ENCODE measurements at places on chromosomes 2 and 18. TPM values are rescaled to one million over a fixed set of nuclear protein-coding genes. Genes with fewer than 3 reads are reported as not detected.

- H3K27ac ChIP-seq = no peak overlapping the region
- DNase-seq = no peak
- peak overlapping the region; percentile 90 for H3K4me3 ChIP-seq
- H3K4me1 ChIP-seq = peaks cover 9% of the 10 kb centered on the region
- H3K36me3 ChIP-seq = no peaks in the 10 kb centered on the region
- no peaks in the 10 kb centered on the region for H3K27me3 ChIP-seq
Observed at GRCh38 chr2:189442468-189442867, 1.2 kb downstream of the WDR75 start.

DNA sequence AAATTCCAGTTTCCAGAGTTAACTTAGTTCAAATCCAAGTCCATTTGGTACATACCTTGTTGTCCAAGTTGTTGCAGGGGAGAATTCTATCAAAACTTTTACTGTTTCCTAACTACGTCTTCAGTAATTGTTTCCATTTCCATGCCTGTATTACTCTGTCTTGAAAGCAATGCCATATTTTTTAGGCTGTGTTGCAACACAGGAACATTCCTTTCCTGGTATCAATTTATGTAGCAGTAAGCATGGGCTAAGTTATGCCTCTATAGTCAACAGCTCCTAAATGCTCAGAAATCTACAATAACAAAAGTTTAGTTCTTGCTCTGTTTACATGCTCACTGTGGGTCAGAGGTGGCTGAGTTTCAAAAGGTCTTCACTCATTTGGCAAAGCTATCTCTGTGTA lies 1943.8 kb upstream of the PIK3C3 start:
- H3K36me3 ChIP-seq = no peaks in the 10 kb centered on the region
- no peak for DNase-seq
- no peaks in the 10 kb centered on the region for H3K27me3 ChIP-seq
- H3K27ac ChIP-seq = no peak overlapping the region
- H3K4me1 ChIP-seq = no peaks in the 10 kb centered on the region

DNA sequence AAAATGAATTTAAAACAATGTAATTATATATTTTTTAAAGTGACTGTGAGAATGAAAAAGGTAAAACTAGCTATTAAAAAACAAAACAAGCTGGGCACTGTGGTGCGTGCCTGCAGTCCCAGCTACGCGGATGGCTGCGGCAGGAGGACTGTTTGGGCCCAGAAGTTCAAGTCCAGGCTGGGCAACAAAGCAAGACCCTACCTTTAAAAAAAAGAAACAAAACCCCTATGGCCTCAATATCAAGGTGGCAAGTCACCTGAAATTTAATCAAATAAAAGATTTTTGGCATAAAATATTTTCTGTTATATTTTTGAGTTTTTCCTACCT lies 46.9 kb upstream of the STRN start:
- no peaks in the 10 kb centered on the region for H3K4me1 ChIP-seq
- H3K36me3 ChIP-seq = no peaks in the 10 kb centered on the region
- no peak for DNase-seq
- no peak overlapping the region for H3K4me3 ChIP-seq
- H3K27ac ChIP-seq = no peak overlapping the region
- no peaks in the 10 kb centered on the region for H3K27me3 ChIP-seq

GRCh38 chr2:67797801-67798540 lies 264.8 kb downstream of the C1D start:
- H3K36me3 ChIP-seq = no peaks in the 10 kb centered on the region
- DNase-seq = no peak
- no peaks in the 10 kb centered on the region for H3K27me3 ChIP-seq

DNA sequence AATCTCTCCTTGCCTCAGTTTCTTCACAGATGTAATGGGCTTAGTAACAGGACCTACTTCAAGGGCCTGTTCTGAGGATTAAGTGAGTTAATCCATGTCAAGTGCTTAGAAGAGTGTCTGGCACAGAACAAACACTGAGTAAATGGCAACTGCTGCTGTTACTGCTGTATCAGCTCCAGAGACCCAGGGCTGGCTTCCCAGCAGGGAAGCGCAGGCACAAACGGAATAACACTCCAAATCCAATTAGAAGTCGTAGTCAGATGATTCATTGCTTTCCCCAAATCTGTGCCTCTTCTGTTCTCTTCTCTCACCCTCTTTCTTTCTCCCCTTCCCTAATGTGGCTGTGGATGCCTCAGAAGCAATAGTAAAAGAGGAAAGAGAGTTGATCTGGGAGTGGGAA lies 101.1 kb upstream of the FZD7 start:
- no peaks in the 10 kb centered on the region for H3K36me3 ChIP-seq
- DNase-seq = no peak
- peak overlapping the region; percentile 85 for H3K27ac ChIP-seq
- peaks cover 31% of the 10 kb centered on the region for H3K4me1 ChIP-seq
- no peak overlapping the region for H3K4me3 ChIP-seq

GRCh38 chr18:3798032-3798431 lies 348.1 kb downstream of the TGIF1 start:
- no peak for DNase-seq
- no peak overlapping the region for H3K27ac ChIP-seq
- H3K4me1 ChIP-seq = no peaks in the 10 kb centered on the region
- no peak overlapping the region for H3K4me3 ChIP-seq
- H3K27me3 ChIP-seq = no peaks in the 10 kb centered on the region

DNA sequence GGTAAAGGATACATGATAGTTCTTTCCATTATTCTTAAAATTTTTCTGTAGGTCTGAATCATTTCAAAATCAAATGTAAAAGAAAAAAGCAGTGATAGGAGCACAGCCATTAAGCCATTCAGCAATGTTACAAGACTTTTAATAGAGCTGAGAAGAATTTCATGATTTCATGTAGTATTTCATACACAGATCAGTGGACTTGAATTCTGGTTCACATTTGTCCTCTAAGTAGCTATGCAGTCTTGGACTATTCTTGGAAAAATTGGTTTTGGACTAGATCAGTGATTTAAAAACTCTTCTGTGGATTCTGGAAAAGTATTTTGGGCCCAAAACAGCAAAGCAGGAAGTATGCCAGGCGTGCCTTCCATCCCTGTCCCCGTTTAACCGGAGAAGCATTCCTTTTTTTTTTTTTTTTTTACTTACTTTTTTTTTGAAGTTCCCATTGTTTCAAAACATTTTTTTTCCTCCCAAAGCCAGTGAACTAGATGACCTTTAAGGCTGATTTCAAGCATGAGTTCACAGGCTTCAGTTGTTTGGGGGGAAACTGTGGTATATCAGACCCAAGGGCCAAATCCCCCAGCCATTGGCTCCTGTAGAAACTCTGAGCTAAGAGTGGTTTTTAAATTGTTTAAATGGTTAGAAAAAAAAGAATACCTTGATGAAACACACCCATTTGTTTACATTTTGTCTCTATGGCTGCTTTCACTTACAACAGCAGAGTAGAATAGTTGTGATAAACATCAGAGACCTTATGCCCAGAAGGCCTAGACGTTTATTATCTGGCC lies 17.5 kb upstream of the POLI start:
- no peak for DNase-seq
- no peaks in the 10 kb centered on the region for H3K27me3 ChIP-seq
- H3K36me3 ChIP-seq = no peaks in the 10 kb centered on the region
- no peak overlapping the region for H3K27ac ChIP-seq

GRCh38 chr18:42548493-42548892 lies 567.0 kb downstream of the RIT2 start:
- H3K4me3 ChIP-seq = no peak overlapping the region
- no peak overlapping the region for H3K27ac ChIP-seq
- DNase-seq = no peak
- H3K36me3 ChIP-seq = no peaks in the 10 kb centered on the region
- no peaks in the 10 kb centered on the region for H3K27me3 ChIP-seq

DNA sequence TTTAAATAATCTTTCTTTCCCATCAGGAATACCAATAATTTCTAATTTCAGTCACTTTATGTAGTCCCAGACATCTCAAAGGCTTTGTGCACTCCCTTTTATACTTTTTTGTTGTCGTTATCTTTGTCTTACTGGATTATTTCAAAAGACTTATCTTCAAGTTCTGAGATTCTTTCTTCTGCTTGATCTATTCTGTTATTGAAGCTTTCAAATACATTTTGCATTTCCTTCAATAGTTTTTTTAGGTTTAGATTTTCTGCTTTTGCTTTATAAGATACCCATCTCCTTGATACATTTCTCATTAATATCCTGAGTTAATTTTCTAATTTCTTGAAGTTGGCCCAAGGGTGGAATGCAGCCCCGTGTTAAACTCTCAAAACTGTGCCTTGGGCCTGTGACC lies 432.4 kb downstream of the RIT2 start:
- H3K27me3 ChIP-seq = no peaks in the 10 kb centered on the region
- H3K4me3 ChIP-seq = no peak overlapping the region
- H3K4me1 ChIP-seq = no peaks in the 10 kb centered on the region
- H3K36me3 ChIP-seq = no peaks in the 10 kb centered on the region
- DNase-seq = no peak
- no peak overlapping the region for H3K27ac ChIP-seq

DNA sequence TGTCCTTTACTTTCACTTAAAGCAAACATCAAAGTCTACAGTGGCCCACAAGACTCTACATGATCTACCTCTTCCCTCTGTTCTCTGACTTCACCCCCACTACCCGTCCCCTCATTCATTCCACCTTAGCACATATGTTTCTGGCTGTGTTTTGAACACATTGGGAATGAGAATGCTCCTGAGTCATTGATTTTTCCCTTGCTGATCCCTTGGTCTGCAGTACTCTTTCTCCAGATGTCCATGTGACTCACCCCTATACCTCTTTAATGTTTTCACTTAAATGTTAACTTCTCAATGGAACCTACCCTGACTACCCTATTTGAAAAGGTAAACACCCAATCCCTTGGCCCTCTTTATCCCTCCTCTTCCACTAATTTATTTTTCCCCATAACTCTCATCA lies 30.7 kb upstream of the FRZB start:
- no peak for DNase-seq
- H3K27me3 ChIP-seq = no peaks in the 10 kb centered on the region
- no peaks in the 10 kb centered on the region for H3K36me3 ChIP-seq
- H3K4me3 ChIP-seq = no peak overlapping the region

- H3K27me3 ChIP-seq = no peaks in the 10 kb centered on the region
- H3K36me3 ChIP-seq = no peaks in the 10 kb centered on the region
- no peak overlapping the region for H3K27ac ChIP-seq
- no peak overlapping the region for H3K4me3 ChIP-seq
- H3K4me1 ChIP-seq = no peaks in the 10 kb centered on the region
- DNase-seq = no peak
Observed at GRCh38 chr2:157173740-157174184, 83.7 kb upstream of the GALNT5 start.

DNA sequence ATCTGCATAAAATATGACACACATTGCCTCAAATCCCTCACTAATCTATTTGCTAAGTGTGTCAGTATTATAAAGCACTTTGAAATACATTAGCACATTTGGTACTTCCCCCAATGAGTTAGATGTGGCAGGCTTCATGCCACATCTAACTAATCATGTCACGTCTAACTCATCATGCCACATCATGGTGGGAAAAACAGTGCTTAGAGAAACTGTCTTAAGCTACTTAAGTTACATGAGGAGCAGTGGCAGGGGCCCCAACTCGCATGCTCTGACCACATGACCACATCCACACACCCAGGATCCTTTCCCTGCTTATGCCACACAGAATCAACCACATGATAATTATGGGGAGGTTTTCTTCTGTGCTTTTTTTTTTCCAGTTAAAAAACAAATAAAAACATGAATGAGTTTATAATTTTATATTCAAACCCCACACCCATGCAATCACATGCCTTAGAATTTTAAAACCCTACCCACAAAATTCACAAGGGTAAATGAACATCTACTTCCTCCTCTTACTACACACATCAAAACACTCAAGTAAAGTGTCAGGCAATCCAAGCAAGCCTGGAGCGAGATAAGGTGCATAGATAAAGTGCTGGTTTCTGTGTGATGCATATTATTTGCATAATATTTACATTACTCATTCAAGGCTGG lies 1.6 kb downstream of the ABCA12 start:
- no peak overlapping the region for H3K27ac ChIP-seq
- H3K4me1 ChIP-seq = no peaks in the 10 kb centered on the region
- DNase-seq = no peak
- no peak overlapping the region for H3K4me3 ChIP-seq

The ZBTB14 gene
- polyA plus RNA-seq = 3.7 TPM

The ASXL2 gene
- 9.1 TPM for polyA plus RNA-seq

The NDC80 gene
- 0.12 TPM for polyA plus RNA-seq

The LTBP1 gene
- polyA plus RNA-seq = 5.9 TPM

The C2orf80 gene
- polyA plus RNA-seq = not detected

The NPHP1 gene
- 12.2 TPM for polyA plus RNA-seq

The ITSN2 gene
- 15.0 TPM for polyA plus RNA-seq

The MAPK4 gene
- 0.36 TPM for polyA plus RNA-seq

The MC2R gene
- polyA plus RNA-seq = not detected

The BCL2 gene
- polyA plus RNA-seq = 8.3 TPM

The CTIF gene
- polyA plus RNA-seq = 11.9 TPM

The MC4R gene
- polyA plus RNA-seq = not detected

The RNMT gene
- 20.6 TPM for polyA plus RNA-seq

All from psoas muscle (tissue), 8 donors.